RWPE1 (cell line): ENCODE measurements at places on chromosomes 16 and 17.

- no peak for DNase-seq
Observed at GRCh38 chr17:40309949-40310510, 1.1 kb downstream of the RARA start.

- no peak for DNase-seq
Observed at GRCh38 chr17:81012574-81013447, 21.2 kb downstream of the CHMP6 start.

DNA sequence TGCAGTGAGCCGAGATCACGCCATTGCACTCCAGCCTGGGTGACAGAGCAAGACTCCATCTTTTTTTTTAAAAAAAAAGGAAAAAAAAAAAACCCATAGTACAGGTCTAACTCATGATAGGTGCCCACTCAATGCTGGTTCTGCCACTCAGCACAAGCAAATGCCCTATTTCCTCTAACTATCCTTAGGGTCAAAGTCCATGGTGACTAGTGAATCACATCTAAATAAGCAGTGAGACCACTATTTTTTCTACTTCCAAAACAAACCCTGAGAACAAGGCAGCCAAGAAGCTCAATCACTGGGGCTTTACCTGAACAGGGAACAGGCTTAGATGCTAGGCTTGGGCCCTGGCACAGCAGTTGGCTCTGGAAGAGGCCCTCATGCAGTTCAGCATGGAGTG is 3.4 kb downstream of the BLTP2 start:
- DNase-seq, result no peak

DNA sequence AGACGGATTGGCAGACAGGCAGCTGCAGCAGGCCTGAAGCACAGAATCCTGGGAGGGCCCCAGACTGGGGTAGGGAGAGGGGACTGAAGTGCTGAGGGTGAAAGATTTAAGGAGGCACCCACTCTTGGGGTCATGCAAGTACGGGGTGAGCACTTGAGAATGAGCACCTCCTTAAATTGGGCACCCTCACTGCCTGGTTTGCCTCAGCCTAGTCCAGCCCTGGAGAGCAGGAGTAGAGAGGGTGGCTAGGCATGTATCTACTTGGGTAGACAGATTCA is 154.1 kb upstream of the CDC42EP4 start:
- DNase-seq, result no peak

DNA sequence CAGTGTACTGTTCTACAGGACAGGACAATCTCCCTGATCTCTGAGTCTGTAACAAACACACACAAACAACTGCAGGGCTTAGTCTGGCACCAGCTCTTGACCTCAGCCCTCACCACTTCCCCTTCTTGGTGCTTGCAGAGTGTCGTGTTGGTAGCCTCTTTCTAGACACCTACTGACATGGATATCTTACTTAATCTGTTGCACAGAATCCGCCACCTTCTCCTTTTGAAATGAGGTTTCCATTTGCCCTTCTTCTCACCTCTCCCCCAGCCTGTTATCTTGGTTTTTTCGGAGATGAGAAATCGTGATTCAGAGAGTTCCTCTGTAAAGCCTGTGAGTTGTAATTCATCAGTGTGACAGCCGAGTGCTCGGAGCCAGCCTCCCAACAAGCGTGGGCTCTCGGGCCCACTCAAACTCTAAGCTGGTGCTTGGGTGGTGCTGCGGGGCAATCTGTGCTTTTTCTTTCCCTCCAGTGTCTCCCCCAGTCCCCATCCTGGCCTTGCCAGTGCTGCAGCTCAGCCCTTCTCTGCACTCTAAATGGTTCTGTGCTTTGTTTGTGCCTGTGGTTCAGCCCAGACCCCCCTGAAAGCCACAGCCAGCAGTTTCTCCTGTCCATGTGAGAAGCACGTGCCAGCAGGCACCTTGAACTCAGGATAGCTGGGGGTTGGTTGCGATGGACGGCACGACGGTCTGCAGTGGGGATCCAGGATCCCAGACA is 28.1 kb downstream of the KIAA0513 start:
- no peak for DNase-seq

DNA sequence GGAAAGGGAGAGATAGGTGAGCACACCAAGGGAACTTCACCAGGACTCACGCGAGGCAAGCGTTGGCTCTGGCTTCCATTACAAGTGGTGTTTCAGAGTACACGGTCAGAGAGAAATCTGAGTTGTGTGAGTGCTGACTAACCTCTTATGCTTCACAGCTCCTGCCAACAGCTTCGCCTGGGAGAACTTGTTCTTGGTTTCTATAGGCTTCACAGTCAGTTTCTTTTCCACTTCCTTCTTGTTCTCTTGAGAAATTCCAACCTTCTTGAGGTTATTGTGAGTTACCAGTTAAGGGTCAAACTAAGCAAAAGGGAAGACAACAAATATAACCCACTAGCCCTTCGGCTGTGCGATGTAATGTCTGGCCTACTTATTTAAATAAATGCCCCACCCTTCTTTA is 18.9 kb downstream of the PSME3IP1 start:
- DNase-seq, result no peak

DNA sequence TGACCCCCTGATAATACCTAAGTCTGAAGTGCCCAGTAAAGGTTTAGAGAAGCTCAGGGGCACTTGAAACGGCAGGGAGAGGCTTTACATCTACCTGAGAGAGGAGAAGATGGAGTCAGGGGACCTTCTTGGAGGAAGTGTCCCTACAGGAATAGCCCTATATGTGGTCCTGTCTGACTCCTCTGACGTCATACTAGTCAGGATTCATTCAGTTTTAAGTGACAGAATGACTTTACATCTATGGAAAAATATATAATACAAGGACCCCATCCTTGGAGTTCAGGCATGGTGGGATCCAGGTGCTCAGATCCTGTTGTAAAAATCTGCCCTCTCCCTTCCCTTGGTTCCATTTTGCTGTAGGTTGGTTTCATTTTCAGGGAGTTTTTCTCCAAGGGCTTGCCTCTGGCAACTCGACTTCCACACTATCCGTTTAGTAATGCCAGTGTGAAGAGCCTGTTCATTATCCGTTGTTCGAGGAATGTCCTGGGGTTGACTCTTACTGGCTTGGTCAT is 205.6 kb downstream of the IRF8 start:
- no peak for DNase-seq

- DNase-seq, result no peak
Observed at GRCh38 chr16:23209606-23210005, 27.1 kb downstream of the SCNN1G start.
